ENCODE measurements at places on chromosomes 12 and 14.

DNA sequence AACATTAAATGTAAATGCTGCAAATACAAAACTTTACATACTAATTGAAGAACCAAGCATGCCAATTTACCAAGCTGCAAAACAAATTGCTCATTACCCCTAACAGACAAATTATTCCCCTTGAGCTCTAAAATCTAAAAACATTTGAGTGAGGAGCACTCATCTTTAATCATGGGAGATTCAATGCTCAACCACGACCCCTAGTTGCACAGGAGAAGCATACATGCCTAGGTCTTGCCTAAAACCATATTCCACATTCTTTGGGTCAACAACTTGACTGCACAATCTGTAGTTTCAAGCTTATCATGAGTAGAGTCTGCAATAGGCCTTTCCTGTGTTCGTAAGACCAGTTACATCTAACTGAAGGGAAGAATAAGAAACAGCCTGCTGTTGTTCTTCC lies 69.7 kb downstream of the MGAT4C start:
- no peak for DNase-seq

DNA sequence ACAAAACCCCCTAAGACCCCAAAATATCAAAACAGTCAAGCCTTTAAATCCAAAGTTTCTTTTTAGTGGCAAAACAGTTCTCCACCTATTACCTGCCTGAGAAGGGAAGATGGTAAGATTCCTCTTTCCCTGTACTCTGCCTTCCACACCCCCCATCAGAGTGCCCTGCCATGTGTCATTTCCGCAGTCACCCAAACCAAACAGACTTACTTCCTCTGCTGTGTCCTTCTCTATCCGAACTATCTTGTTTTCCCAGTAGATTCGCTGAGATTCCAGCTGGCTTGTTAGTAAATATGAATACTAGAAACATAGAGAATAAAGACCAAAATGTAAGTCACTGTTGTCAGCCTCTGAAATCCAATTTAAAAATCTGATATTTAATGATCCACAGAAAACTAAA lies 30.4 kb downstream of the BRAP start:
- DNase-seq: no peak

DNA sequence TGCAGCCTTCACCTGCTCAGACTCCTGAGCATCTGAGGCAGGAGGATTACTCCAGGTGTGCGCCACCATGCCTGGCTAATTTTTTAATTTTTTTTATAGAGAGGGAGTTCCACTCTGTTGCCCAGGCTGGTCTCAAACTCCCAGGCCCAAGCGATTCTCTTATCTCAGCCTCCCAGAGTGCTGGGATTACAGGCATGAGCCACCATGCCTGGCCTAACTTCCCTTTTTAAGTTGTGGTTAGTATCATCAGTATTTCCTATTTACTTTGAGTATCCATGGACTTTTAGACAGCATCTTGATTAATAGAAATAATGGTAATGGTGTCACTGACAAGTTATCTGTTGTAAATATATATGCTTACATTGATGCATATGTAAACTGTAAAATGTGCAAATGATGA lies 116.9 kb downstream of the FGD4 start:
- peak; percentile 81 for DNase-seq

- no peak for DNase-seq
These were observed 17.2 kb upstream of the GSC start for GRCh38 chr14:94787092-94787491.

DNA sequence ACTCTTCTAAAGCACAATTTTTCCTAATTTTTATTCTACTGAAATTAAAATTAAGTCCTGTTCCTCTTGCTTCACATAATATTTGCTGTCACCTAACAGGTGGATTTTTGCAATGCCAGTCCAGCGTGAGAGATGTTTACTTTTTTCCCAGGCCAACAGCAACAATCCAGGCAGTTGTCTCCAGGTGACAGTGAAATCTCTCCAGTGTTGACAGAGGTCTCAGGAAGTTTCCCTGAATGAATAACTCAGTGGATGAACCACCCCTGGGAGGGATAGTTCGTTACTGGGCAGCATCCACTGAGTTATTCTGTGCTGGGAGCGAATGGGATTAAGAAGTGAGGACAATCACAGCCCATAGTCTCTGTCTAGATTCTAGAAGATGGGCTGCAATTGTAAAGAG lies 7.1 kb upstream of the NT5DC3 start:
- DNase-seq: no peak

- no peak for DNase-seq
These were observed 60.0 kb downstream of the CFAP54 start for GRCh38 chr12:96549341-96549740.

DNA sequence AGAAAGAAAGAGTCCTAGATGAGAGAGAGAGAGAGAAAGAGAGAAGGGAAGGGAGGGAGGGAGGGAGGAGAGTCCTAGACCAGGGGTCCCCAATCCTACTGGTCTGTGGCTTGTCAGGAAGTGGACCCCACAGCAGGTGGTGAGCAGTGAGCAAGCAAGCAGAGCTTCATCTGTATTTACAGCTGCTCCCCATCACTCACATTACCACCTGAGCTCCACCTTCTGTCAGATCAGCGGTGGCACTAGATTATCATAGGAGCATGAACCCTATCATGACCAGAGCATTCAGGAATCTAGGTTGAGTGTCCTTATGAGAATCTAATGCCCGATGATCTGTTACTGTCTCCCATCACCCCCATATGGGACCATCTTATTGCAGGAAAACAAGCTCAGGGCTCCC lies 39.2 kb upstream of the AMN1 start:
- no peak for DNase-seq

DNA sequence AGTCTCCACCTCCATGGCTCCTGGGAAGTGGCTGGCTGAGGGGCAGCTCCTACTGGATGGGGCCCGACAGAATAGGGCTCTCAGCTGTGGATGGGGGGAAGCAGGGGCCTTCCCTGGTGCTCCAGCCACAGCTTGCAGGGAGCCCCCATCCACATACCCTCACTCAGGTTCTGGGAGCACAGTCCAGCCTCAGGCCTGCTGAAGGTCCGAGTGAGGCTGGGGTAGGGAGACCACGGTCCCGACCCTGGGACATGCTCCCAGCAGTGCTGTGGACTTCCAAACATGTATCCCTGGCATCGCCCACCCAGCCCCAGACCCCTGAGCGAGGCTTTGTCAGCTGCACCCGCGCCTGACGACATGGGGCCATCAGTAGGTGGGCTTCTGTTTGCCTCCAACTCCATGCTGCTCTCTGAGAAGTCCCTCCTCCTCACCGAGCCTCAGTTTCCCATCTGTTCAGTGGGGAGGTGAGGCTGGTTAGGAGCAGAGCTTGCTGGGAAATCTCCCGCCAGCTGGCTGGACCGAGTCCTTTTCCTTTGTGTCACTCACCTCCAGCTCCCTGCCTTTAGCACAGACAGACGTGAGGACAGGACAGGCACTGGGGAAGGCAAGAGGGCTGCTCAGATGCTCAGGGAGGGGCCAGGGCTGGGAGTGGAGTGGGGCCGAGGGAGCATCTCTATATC lies 9.1 kb upstream of the ATG101 start:
- DNase-seq: no peak

GRCh38 chr12:84741692-84742091 lies 170.9 kb downstream of the SLC6A15 start:
- no peak for DNase-seq

All from hematopoietic multipotent progenitor cell treated with erythropoietin and hydrocortisone succinate and interleukin-3 and kit ligand, for 8 days (in vitro differentiated cells).